ENCODE measurements at places on chromosomes 1 and 21. TPM values are rescaled to one million over a fixed set of nuclear protein-coding genes. Genes with fewer than 3 reads are reported as not detected.

TFF2 gene
- total RNA-seq: not detected

LCE1B gene
- 278 TPM for total RNA-seq

SLC44A5 gene
- 25.4 TPM for total RNA-seq

SLC2A5 gene
- 0.99 TPM for total RNA-seq

FCRLB gene
- 0.38 TPM for total RNA-seq

SMIM1 gene
- 4.9 TPM for total RNA-seq

EDARADD gene
- 3.6 TPM for total RNA-seq

PLD5 gene
- not detected for total RNA-seq

RHD gene
- total RNA-seq: not detected

SYT11 gene
- total RNA-seq: 4.0 TPM

ZBTB48 gene
- total RNA-seq: 33.3 TPM

GOLT1A gene
- not detected for total RNA-seq

C1QA gene
- total RNA-seq: 23.2 TPM

KRTAP23-1 gene
- total RNA-seq: not detected

OR2G6 gene
- total RNA-seq: not detected

GPR52 gene
- total RNA-seq: 2.0 TPM

S100B gene
- 16.4 TPM for total RNA-seq

SH2D5 gene
- 0.13 TPM for total RNA-seq

CD34 gene
- total RNA-seq: 8.5 TPM

HSD11B1 gene
- total RNA-seq: 41.4 TPM

IFNGR2 gene
- total RNA-seq: 46.7 TPM

BRDT gene
- not detected for total RNA-seq

KCNJ9 gene
- total RNA-seq: 0.12 TPM

MMEL1 gene
- total RNA-seq: 0.27 TPM

AIM2 gene
- 0.16 TPM for total RNA-seq

LCE1F gene
- total RNA-seq: 34.2 TPM

All from lower leg skin (tissue), 4 donors.